ENCODE measurements at places on chromosomes 3 and 15. TPM values are rescaled to one million over a fixed set of nuclear protein-coding genes. Genes with fewer than 3 reads are reported as not detected.

DUSP7 gene
- total RNA-seq, result 9.4 TPM

CCR1 gene
- total RNA-seq, result 0.28 TPM

CIDEC gene
- total RNA-seq, result not detected

MEIS2 gene
- total RNA-seq, result 25.0 TPM

DUOXA2 gene
- total RNA-seq, result not detected

TP53BP1 gene
- total RNA-seq, result 66.8 TPM

CLDN18 gene
- total RNA-seq, result not detected

BCL2A1 gene
- total RNA-seq, result not detected

LRRC15 gene
- 0.08 TPM for total RNA-seq

MED12L gene
- total RNA-seq, result 3.0 TPM

TSEN2 gene
- 22.1 TPM for total RNA-seq

ADGRG7 gene
- total RNA-seq, result not detected

MON1A gene
- 4.8 TPM for total RNA-seq

CIB1 gene
- total RNA-seq, result 113 TPM

GPR62 gene
- total RNA-seq, result not detected

GREM1 gene
- 0.48 TPM for total RNA-seq

ALPK3 gene
- total RNA-seq, result 4.6 TPM

P2RY1 gene
- total RNA-seq, result 0.88 TPM

CDHR4 gene
- 2.0 TPM for total RNA-seq

GP9 gene
- total RNA-seq, result not detected

TEX55 gene
- total RNA-seq, result not detected

SI gene
- not detected for total RNA-seq

SAMMSON gene
- not detected for total RNA-seq

ZNF662 gene
- total RNA-seq, result 9.2 TPM

CTXND1 gene
- not detected for total RNA-seq

MKRN3 gene
- total RNA-seq, result 26.1 TPM

DPPA2 gene
- total RNA-seq, result not detected

C3orf22 gene
- total RNA-seq, result not detected

IDH3A gene
- 67.8 TPM for total RNA-seq

MTFMT gene
- total RNA-seq, result 24.9 TPM

ACKR2 gene
- total RNA-seq, result 1.0 TPM

DISP2 gene
- 0.35 TPM for total RNA-seq

TOMM70 gene
- 63.7 TPM for total RNA-seq

MYO5C gene
- total RNA-seq, result 35.6 TPM

JMJD7 gene
- total RNA-seq, result 6.5 TPM

RPL29 gene
- total RNA-seq, result 1,278 TPM

ST6GAL1 gene
- total RNA-seq, result 41.4 TPM

CFAP161 gene
- 1.4 TPM for total RNA-seq

SMAD6 gene
- 10.6 TPM for total RNA-seq

PRSS50 gene
- total RNA-seq, result 0.50 TPM

PARL gene
- total RNA-seq, result 180 TPM

CHRNA3 gene
- total RNA-seq, result not detected

CLRN1 gene
- not detected for total RNA-seq

GAP43 gene
- not detected for total RNA-seq
